ENCODE measurements at places on chromosomes 1 and 21.

GRCh38 chr21:34353182-34353581 lies 10.6 kb upstream of the KCNE2 start:
- DNase-seq = no peak

DNA sequence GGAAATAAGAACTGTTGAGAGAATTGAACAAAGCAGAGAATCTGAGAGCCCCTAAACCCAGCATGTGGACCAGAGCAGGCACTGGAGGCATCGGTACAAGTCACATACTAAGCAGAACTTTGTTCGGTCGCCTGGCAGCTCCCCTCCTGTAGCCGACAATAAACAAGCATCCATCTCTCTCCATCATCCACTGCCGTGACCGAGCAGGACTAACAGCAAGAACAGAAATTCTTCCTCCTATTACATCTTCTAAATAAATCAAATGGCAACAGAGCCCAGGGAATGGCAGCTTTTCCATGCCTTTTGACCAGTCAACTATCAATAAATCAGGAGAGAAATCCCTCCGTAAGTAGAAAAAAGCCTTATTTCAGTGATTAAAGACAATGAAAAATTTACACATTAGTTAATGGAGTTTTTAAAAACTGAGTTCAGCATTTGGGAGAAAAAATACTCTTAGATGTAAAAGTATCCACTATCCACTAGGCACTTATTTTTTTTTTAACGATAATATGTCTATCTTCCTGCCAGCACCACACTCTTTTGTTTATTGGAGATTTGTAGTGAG lies 36.5 kb downstream of the PTPN14 start:
- DNase-seq = no peak

GRCh38 chr1:108199201-108199691 lies 897 bp downstream of the SLC25A24 start:
- DNase-seq = no peak

DNA sequence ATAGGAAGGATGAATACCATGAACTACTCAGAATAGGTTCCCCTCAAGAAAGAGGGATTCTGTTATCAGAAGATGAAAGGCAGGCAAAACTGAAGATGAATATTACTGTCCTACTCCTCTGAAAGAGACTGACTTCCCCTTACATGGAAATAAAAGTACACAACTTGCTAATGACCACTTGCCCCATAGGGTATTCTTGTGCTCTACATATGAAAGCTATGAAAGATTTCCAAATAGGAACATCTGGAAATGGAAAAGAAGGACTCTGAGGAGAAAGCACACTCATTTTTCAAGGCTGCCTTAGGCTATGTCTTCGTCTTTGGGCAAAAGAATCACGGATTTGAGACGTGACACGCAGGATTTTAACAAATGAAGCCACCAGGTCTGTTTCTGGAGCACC lies 170.1 kb upstream of the DAB1 start:
- no peak for DNase-seq

GRCh38 chr1:158049853-158050252 lies 56.4 kb downstream of the KIRREL1 start:
- no peak for DNase-seq

DNA sequence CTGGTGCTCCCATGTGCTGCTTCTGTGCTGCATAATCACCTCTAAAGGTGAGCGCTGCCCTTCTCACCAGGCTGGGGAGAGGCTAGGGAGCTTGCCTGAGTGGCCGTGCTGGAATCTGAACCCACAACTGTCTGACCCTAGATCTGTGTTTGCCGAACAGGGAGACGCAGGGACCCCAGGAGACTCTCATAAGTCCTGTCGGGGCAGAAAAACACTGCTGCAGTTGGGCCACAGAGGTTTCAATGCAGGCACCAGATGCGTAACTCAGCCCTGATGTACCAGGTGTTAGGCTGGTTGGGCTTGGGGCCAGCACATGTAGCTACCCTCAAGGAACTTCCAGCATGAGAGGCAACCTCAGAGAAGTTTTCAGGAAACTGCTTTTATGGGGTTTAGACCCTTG lies 49.5 kb upstream of the DMRTB1 start:
- DNase-seq = no peak

DNA sequence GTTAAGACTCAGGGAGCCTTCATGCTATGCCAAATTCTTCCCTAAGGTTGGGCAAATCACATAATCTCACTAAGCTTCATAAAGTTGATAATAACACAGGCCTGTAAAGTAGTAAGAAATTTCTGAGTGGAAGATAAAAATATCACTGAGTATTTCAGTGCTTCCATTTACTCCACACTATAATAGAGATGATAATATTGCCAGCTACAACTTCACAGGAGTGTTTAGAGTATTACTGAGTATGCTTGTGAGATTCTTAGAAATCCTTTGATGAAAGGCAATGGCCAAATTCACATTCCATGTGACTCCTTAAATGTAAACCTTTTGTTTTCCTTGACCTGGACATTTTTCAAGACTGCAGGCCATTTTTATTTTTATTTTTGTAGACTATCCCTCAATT lies 10.4 kb downstream of the ITGB3BP start:
- DNase-seq = no peak

DNA sequence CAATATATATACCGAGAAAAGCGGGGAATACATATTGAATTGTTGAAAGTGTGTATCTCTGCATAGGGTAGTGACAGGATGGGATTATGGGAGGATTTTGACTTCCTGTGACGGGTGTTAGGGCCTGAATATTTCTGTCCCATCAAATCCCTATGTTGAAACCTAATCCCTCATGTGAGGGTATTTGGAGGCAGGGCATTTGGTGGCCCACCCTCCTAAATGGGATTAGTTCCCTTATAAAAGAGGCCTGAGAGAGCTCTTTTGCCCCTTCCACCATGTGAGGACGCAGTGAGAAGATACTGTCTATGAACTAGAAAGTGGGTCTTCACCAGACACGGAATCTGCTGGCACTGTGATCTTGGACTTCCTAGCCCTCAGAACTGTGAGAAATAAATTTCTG lies 137.3 kb downstream of the ZSCAN20 start:
- DNase-seq = no peak

- no peak for DNase-seq
Observed at GRCh38 chr1:23344987-23345472, 946 bp upstream of the HNRNPR start.

DNA sequence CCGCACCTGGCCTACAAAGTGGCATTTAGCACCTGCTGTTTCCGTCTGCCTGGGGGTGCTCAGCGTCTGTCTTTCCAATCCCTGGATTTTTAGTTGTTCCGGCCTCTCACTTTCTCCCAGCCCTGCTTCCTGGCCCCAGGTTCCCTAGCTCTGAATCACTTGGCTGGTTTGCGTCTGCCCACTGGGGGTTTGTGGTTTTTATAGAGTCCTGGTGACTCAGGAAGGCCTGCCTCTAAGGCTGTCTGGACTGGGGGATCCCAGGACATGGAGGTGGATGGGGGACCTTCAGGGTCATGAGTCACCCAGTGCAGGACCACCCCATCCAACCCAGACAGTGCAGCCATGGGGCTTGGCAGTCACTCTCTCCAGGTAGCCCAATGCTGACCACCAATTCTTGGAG lies 53.5 kb downstream of the MRPL37 start:
- no peak for DNase-seq

DNA sequence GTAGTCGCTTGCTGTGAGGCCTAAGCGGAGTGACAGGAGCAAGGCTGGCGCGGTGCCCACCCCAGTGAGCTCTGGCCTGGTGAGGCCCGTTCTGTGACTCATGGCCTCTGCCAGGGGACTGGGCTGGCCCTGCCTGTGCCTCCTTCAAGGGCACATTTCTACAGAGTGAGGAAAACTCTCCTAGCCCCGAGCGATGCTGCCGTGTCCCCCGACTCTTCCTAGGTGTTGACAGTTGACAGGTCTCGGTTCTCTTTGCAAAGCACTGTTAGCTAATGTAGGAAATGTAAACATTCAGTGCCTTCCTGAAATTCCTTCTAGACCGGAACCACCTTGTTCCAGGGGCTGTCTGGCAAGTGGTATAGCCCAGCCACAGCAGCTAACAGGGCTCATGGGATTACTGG lies 43.9 kb downstream of the ABCG1 start:
- no peak for DNase-seq

DNA sequence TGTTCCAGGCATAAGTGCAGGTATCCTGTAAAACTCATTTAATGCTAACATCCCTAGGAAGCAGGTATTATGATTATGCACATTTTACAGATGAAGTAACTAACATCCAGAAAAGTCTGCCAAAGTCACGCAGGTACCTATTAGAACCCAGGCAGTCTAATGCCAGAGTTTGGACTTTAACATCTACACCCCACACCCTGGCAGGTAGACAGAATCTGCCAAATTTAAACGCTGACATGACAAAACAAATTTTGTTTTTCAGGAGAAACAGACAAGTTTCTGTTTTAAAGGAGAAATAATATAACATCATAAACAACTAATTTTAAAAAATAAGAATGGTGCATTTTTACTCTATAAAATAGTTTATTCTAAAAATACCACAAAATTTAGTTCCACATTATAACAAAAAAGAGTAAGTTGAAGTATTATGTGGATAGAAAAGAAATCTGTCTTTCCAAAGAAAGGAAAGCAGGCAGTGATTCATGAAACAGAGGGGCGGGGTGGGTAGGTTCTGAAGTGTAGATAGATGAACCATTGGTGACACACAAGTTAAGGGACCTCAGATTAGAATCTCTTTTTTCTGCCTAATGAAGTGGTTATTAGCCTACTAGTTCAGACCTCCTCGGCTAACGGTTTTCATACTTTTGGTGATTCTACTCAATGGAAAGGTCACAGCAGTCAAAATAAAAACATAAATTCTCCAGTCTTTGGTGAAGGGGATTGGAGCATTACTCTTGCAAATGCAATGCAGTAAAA lies 1.7 kb downstream of the ASPM start:
- DNase-seq = no peak

- DNase-seq = no peak
Observed at GRCh38 chr1:186059752-186060151, 315.3 kb downstream of the TPR start.

DNA sequence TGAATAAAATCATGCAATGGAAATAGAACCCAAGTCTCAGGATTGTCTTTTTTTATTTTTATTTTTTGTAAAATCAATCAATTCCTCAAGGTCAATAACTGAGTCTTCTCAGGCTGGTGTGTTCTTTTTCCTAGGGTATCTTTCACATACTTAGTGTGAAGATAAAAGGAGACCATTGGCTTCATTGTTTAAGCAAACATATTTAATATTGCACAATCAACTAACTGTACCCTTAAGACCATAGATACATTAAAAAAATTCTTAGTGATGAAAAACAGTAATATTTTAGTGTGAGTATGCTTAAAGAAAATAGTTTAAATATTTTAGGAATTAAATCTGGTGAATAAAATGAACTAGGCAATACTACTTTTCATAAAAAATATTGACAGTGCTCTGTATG lies 31.4 kb downstream of the PDE4B start:
- no peak for DNase-seq

DNA sequence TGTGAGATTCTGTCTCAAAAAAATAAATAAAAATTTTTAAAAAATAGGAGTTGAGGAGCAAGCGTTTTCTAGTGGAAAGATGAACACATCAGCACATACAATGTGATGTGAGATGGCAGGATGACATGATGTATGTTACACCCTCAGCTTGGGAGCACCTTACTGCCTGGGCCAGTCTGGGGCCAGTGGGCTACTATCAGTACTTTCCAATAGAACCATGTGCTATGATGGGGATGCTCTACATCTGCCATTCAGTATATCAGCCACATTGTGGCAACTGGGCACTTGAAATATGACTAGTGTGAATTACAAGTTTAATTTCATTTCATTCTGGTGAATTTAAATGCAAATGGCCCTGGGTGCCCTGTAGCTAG lies 156.0 kb downstream of the PGBD5 start:
- DNase-seq = no peak

DNA sequence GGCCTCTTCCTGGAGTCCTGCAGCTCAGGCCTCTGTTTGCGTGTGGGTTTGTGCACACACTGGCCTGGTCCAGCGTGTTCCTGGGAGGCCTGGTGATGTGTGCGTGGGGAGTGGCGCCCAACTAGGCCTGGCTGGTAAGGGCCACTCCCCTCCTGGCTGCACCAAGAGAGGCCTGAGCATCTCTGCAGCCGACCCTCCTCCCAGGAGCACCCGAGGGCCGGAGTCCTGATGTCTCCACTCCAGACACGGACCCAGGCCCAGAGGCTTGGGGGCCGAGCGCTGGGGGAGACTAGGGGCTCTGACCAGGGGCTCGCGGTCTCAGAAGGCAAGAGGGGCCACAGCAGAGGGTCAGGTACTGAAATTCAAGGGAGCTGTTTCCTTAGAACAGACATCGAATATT lies 33.3 kb downstream of the MORN1 start:
- DNase-seq = no peak

DNA sequence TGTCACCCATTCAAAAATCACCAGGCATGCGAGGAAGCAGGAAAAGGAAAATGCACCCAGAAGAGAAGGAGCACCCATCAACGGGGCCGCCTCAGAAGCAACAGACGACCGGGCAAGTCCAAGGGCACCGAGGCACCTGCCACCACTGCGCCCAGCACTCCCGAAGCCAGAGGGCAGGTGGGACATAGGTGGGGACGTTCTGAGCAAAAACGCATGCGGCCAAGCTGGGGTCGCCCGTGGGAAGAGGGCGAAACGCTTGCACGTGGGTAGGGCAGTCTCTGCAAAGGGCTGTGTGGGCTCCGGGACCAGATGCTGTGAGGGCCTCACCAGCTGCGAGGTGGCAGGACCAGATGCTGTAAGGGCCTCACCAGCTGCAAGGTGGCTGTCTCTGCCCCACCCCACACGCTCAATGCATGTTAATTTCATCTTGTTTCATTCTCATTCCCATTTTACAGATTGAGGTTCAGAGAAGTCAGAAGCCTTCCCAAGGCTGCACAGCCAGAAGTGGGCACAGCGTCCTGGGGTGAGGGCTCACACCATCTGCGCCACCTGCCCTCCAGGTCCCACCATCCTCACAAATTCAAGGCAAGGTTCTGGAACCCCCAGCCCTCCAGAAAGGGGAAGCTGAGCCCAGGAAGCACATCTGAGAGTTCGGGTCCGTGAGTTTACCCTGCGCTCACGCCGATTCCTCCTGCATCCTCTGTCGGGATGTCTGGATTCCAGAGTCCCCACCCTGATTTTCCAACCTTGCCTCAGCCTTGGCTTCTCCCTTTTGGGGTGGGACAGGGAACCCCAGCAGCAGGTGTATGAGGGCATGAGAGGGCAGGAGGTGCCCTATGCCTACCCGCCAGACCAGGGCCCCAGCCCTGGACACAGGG lies 8.2 kb upstream of the SAMD11 start:
- no peak for DNase-seq

GRCh38 chr1:46368791-46369190 lies 25.3 kb upstream of the FAAH start:
- DNase-seq = no peak

GRCh38 chr1:225908773-225909172 lies 15.3 kb downstream of the PYCR2 start:
- DNase-seq = no peak

- no peak for DNase-seq
Observed at GRCh38 chr1:243501002-243501401, 245.2 kb downstream of the SDCCAG8 start.

DNA sequence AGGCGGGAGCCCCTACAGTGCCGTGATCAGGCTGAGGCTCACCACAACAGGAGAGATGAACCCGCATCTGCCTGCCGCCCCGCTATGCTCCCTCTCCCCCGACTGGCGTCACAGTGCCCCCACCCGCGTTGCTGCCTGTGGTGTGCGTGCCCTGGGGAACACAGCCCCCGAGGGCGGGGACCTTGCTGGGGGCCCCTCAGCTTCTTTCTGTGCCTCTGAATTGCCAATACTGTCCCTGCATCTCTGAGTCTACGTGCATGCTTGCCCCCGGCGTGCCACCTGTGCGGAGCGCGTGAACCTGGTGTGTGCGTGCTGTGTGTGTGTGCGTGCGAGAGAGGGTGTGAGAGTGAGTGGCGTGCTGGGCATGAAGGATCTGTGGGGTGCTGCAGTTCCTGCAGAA lies 10.3 kb downstream of the PARS2 start:
- DNase-seq = no peak

GRCh38 chr1:6560267-6560666 lies 5.2 kb downstream of the TAS1R1 start:
- DNase-seq = no peak

Measured in WTC11 (cell line).